ENCODE measurements at places on chromosomes 16 and 17. TPM values are rescaled to one million over a fixed set of nuclear protein-coding genes. Genes with fewer than 3 reads are reported as not detected.

GRCh38 chr16:15770512-15770911 is 86.3 kb downstream of the MYH11 start:
- no peaks in the 10 kb centered on the region for H3K4me1 ChIP-seq
- no peak overlapping the region for H3K27ac ChIP-seq
- no peak for DNase-seq
- no peaks in the 10 kb centered on the region for H3K36me3 ChIP-seq

DNA sequence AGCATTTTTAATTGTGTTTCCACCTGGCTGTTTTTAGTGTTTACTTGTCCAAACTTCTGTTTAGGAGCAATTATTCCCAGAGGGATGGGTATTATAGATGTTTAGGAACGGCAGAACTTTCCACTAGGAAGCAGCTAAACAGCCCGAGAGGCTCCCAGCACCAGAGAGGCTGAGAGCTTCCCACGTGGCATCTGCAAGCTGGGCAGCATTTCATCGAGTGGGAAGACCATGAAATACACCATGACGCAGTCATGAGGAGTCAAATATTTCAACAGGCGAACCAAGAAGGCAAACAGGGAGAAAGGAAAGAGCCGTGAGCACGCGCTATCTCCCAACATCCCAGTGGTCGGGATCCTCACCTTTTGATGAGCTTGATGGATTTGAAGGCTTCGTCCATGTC is 24.1 kb downstream of the TMEM204 start:
- H3K27me3 ChIP-seq = no peaks in the 10 kb centered on the region
- DNase-seq = no peak
- H3K27ac ChIP-seq = no peak overlapping the region
- no peak overlapping the region for H3K4me3 ChIP-seq
- H3K36me3 ChIP-seq = peaks cover 68% of the 10 kb centered on the region

- no peaks in the 10 kb centered on the region for H3K36me3 ChIP-seq
- DNase-seq = peak; percentile 60
- no peak overlapping the region for H3K4me3 ChIP-seq
- H3K27ac ChIP-seq = peak overlapping the region; percentile 80
- H3K4me1 ChIP-seq = peaks cover 63% of the 10 kb centered on the region
Observed at GRCh38 chr16:66899945-66900710, 18.6 kb downstream of the CDH16 start.

DNA sequence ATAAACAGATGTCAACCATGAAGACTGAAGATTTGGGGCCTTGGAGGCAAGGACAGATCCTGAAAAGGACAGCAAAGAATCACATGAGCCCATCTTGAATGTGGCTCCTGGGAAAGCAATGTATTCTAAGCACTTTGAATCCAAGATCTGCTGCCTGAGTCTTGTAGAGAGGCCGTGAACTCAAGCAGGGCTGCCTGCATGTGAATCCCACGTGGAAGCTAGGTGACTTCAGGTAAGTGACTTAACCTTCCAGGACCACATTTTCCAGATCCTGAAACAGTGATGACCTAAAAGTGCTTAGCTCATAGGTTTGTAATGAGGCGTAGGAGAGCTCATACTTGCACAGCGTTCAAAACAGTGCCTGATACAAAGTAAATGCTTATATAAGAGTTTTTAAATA is 373.0 kb upstream of the SALL1 start:
- no peak for DNase-seq
- no peak overlapping the region for H3K27ac ChIP-seq
- H3K4me1 ChIP-seq = no peaks in the 10 kb centered on the region
- H3K27me3 ChIP-seq = no peaks in the 10 kb centered on the region
- no peak overlapping the region for H3K4me3 ChIP-seq
- no peaks in the 10 kb centered on the region for H3K36me3 ChIP-seq

DNA sequence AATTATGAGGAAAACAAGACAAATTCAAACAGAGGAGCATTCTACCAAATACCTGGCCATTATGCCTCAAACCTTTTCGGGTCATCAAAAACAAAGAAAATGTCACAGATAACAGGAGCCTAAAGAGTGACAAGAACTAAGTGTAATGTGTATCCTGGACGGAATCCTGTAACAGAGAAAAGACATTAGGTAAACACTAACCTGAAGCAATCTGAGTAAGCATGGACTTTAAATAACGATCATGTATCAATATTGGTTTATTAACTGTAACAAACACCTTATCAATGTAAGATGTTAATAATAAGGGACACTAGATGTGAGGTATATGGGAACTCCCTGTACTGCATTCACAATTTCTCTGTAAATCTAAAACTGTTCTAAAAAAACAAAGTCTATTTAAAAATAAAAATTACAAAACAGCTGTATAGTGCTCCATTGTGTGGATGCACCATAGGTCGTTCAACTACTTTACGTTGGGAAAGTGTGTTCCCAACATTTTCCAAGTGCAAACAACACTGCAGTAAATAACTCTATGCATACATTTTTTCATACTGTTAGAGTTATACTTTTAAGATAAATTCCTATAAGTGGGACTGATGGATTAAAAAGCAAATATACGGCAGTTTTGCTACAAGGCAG is 14.8 kb downstream of the CMC2 start:
- no peak overlapping the region for H3K4me3 ChIP-seq
- DNase-seq = no peak
- no peaks in the 10 kb centered on the region for H3K4me1 ChIP-seq
- no peak overlapping the region for H3K27ac ChIP-seq
- H3K27me3 ChIP-seq = no peaks in the 10 kb centered on the region

GRCh38 chr16:4890686-4891085 is 43.4 kb downstream of the UBN1 start:
- no peak for DNase-seq
- no peak overlapping the region for H3K27ac ChIP-seq
- H3K4me3 ChIP-seq = no peak overlapping the region
- H3K4me1 ChIP-seq = peaks cover 21% of the 10 kb centered on the region
- H3K36me3 ChIP-seq = peaks cover 20% of the 10 kb centered on the region
- H3K27me3 ChIP-seq = no peaks in the 10 kb centered on the region

- peaks cover 5% of the 10 kb centered on the region for H3K36me3 ChIP-seq
- DNase-seq = no peak
- H3K27me3 ChIP-seq = no peaks in the 10 kb centered on the region
- no peak overlapping the region for H3K4me3 ChIP-seq
Observed at GRCh38 chr17:60240290-60240689, 90.5 kb downstream of the CA4 start.

DNA sequence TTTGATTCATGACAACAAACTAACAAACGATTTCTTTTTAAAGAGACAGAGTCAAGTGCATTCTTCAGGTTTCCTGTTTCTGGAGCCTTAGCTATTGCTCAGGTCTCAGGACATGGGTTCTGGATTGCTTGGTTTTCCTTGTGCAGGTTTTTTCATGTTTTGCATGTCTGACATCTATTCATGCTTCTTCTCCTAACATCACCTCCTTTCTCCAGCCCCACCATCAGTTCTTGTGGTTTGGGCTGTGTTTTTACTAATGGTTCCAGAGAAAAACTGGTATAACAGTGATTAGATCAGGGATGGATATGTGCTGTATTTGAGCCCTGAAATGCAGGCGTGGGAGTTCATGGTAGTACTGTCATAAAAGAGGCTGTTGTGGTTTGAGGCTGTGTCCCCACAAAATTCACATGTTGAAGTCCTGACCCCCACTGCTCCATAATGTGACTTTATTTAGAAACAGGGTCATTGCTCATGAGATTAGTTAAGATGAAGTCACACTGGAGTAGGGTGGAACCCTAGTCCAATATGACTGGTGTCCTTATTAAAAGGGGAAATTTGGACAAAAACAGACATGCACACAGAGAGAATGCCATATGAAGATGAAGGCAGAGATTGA is 67.9 kb downstream of the IRX6 start:
- DNase-seq = no peak
- H3K4me1 ChIP-seq = peaks cover 3% of the 10 kb centered on the region
- no peak overlapping the region for H3K4me3 ChIP-seq
- H3K36me3 ChIP-seq = no peaks in the 10 kb centered on the region
- no peaks in the 10 kb centered on the region for H3K27me3 ChIP-seq

MTHFSD gene
- total RNA-seq = 11.1 TPM

DNA sequence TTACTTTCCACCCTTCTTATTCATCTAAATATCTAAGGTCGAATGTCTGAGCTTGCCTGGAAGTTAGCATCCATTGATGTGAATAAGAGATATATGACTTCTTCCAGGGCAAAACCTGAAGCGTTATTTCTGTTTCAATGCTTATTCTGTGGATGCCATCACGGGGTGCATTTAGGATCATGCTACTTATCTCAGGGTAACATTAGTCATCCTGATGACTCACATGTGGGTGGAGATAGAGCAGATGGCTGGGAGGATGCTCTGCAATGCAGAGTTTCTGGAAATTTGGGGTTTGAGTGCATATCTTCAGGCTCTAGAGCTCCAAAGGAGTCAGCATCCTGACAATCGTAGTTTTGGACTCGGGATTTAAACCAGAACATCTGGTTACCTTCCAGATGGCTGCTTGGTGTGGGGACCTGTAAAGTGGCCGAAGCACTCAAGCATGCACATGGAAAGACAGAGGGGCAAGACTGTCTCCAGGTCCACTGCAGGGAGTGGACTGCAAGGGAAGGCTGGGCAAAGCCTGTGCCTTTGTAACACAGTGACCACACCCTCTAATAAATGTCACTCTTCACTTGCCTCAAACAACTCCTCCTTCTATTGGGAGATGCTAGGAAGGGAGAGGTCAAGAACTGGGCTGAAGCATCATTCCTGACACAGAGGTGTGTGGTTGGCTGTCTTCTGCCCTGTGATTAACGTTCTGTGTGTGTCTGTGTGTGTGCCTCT is 175.2 kb upstream of the SALL1 start:
- H3K4me1 ChIP-seq = no peaks in the 10 kb centered on the region
- peak; percentile 17 for DNase-seq
- no peak overlapping the region for H3K4me3 ChIP-seq
- H3K27ac ChIP-seq = no peak overlapping the region
- no peaks in the 10 kb centered on the region for H3K36me3 ChIP-seq

ITGAX gene
- 0.35 TPM for total RNA-seq

- H3K27ac ChIP-seq = no peak overlapping the region
- DNase-seq = peak; percentile 28
- no peaks in the 10 kb centered on the region for H3K27me3 ChIP-seq
Observed at GRCh38 chr16:59341368-59341767, 607.3 kb upstream of the GOT2 start.

GRCh38 chr16:22161999-22162655 is at the start of gene SDR42E2:
TSS of gene SDR42E2 (plus strand) at chr16:22162506. CDS start at chr16:22165583, 3,077 bp downstream.
- H3K4me3 ChIP-seq = no peak within 1 kb of the TSS
- no peak within 1 kb of the TSS for H3K27ac ChIP-seq
- peaks cover 16% of the 10 kb centered on the region for H3K27me3 ChIP-seq
- no peaks in the 10 kb centered on the region for H3K4me1 ChIP-seq

- H3K27me3 ChIP-seq = no peaks in the 10 kb centered on the region
- H3K4me1 ChIP-seq = no peaks in the 10 kb centered on the region
- H3K36me3 ChIP-seq = no peaks in the 10 kb centered on the region
- H3K27ac ChIP-seq = no peak overlapping the region
- H3K4me3 ChIP-seq = no peak overlapping the region
- no peak for DNase-seq
Observed at GRCh38 chr16:47726031-47726675, 265.0 kb downstream of the PHKB start.

GRCh38 chr17:9389111-9389527 is 186.5 kb downstream of the STX8 start:
- no peaks in the 10 kb centered on the region for H3K4me1 ChIP-seq
- H3K27me3 ChIP-seq = no peaks in the 10 kb centered on the region
- H3K27ac ChIP-seq = no peak overlapping the region
- DNase-seq = no peak
- H3K36me3 ChIP-seq = no peaks in the 10 kb centered on the region
- no peak overlapping the region for H3K4me3 ChIP-seq

DNA sequence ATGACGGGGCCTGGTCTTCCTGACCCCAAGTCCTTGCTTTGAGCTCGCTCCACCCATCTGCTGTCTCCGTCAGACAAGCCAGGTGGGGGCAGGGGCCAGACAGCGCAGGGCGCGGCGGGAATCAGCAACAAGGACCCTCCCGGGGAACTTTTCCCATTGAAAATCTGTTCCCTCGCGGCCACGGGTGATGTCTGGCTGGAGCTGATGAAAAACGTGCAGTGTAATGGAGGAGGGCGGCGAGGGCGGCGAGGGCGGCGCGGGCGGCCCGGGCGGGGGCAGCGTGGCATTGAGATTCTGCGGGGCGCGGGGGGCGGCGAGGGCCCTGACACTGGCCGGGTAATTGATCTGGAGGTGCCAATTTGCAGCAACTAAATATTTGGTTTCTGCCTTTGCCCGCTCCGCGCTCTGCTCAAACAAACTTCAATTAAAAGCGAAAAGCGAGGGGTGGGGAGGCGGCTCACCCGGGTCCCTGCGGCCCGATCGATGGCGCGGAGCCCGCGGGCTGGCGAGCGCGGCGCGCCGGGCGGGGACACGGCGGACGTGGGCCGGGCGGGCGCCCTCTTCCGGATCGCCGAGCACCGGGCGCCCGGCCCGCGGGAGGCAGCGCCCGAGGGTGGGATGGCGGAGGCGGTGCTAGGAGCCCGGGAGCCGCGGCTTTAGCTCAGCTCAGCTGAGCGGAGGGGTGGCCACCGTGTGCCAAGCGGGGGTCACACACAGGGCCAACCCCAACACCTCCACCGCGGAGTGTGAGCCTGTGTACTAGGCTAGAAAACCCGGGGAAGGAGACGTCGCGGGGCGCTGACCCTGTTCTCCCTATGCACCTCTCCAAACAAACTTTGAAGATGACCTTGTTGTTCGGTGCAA is 32.4 kb downstream of the DCAKD start:
- peak overlapping the region; percentile 38 for H3K4me3 ChIP-seq
- H3K4me1 ChIP-seq = peaks cover 45% of the 10 kb centered on the region
- H3K27me3 ChIP-seq = peaks cover 30% of the 10 kb centered on the region
- peak; percentile 75 for DNase-seq

DNA sequence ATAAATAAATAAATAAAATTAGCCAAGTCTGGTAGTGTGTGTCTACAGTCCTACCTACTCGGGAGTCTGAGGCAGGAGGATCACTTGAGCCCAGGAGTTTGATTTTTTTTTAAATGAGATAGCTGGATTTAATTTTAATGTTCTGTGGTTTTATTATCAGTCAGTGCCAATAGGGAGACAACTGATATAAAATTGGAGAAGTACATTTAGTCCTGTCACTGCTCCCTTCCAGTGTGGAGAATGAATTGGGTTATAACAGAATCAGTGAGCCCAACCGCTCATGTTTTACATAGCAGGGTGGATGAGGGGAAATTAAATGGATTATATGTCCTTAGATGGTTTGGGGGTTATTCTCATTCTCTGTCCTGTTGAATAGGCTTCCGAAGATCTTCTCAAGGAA is 6.2 kb downstream of the NME1 start:
- no peak overlapping the region for H3K4me3 ChIP-seq
- H3K27me3 ChIP-seq = no peaks in the 10 kb centered on the region
- H3K4me1 ChIP-seq = no peaks in the 10 kb centered on the region
- H3K36me3 ChIP-seq = peaks cover 53% of the 10 kb centered on the region
- DNase-seq = no peak

OR3A3 gene
- total RNA-seq = not detected
